HepG2 (cell line): ENCODE measurements at places on chromosomes 6 and 20.

DNA sequence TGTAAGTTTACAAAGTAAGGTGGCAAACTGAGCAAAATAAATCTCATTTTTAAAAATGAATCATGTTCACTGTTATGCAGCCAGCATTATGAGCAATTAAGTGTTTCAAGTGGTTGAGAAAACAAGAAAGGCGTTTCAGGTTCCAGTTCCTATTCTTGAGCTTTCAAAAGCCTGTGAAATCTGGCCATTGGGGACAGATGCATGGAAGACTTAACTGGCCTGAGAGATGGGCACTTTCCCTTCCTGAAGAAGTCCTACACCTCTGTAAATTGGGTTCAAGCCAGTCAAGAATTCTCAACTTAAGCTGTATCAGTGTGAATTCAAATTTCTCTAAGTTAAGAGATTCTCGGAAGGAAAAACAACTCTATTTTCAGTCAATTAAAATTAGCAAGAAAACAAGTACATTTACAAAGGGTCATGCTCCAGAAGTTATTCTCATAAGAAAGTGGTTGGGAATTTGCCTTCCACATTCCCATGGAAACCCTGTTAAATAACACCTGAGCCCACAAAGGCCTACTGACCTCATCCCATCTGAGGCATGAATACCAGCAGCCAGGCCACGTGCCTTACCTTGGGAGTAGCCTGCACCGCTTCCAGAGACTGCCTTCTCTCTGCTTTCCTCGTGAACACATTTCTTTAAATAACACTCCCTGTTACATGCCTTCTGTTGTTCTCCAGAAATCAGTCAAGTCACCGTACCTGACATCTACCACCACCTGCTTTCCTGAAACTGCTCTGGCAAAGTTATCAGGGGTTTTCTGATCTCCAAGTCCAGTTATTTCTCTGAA, 19.4 kb downstream of the MAP3K5 start:
- DNase-seq = no peak

GRCh38 chr20:52154575-52154974, 37.0 kb downstream of the ZFP64 start:
- no peak for DNase-seq

GRCh38 chr20:53148771-53149147, 176.6 kb downstream of the TSHZ2 start:
- no peak for DNase-seq

GRCh38 chr6:118248171-118248570, 299.9 kb upstream of the PLN start:
- no peak for DNase-seq

- no peak for DNase-seq
Observed at GRCh38 chr6:151806757-151807512, 547 bp upstream of the ESR1 start.
